GM23248 (cell line): ENCODE measurements at places on chromosomes 16 and 17. TPM values are rescaled to one million over a fixed set of nuclear protein-coding genes. Genes with fewer than 3 reads are reported as not detected.

DNA sequence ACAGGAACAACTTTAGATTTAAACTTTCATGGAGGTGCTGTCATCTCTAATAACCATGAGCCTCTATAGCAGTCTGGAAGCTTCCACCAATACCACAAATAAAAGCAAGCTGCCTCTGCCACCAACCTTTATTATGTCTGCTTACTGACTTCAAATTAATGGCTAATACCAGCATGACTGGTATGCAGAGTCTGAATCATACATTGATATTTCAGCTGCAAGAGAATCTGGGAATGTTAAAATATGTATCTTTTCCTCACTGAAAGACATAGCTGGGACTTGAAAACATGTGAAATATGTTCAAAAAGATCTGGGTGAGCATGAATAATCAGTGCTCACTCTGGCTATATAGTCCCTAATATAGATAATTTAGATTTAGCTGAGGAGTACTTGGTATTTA is 488.6 kb downstream of the CDH8 start:
- H3K4me3 ChIP-seq: no peak overlapping the region
- no peaks in the 10 kb centered on the region for H3K36me3 ChIP-seq
- DNase-seq: no peak
- no peak overlapping the region for H3K27ac ChIP-seq
- no peaks in the 10 kb centered on the region for H3K27me3 ChIP-seq

The ACSM2A gene
- total RNA-seq: not detected in 2 replicates

DNA sequence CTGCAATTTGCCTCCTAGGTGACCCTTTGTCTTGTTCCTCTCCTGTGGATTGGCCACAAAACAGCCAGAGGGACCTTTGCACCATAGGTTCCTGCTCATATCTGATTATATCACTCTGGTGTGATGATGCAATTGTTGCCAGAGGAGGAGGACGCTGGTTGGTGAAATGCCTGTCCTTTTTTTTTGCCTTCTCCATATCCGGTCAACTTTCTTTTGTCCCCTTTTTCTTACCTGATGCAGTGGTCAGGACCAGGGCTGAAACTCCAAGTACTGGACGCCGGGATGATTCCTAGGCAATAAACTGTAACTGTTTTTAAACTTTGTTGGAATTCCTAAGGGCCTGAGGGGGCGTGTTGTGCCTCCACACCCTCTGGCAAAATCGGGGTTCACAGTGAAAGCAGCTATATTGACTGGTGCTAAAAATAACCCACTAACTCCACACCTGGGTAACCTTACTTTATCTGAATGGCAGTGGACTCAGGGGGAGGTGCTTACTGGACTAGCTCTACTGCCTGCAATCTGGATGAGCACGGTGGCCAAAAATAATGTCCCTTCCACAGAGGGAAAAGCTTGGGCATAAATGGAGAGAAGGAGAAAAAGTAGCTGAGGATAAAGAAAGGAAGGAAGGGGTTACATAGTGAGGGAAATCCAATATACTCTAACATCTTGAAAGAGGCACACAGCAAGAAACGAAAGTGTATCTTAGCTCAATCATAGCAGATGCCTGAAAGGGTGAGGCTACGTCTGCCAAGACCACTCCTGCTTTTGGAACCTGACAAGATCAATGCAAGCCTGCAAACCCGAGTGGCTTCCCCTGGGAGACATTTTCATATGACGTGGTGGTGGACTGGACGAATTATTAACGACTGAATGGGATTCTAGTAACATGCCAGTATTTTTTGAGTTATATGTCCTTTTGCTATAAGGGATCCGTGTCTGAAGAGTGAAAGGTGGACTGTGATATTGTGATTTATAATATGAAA is 28.4 kb upstream of the ZNF423 start:
- no peak overlapping the region for H3K4me3 ChIP-seq
- H3K36me3 ChIP-seq: no peaks in the 10 kb centered on the region
- peak; percentile 14 for DNase-seq
- no peaks in the 10 kb centered on the region; the same call in none of the 2 replicates for H3K27me3 ChIP-seq
- no peak overlapping the region for H3K27ac ChIP-seq

DNA sequence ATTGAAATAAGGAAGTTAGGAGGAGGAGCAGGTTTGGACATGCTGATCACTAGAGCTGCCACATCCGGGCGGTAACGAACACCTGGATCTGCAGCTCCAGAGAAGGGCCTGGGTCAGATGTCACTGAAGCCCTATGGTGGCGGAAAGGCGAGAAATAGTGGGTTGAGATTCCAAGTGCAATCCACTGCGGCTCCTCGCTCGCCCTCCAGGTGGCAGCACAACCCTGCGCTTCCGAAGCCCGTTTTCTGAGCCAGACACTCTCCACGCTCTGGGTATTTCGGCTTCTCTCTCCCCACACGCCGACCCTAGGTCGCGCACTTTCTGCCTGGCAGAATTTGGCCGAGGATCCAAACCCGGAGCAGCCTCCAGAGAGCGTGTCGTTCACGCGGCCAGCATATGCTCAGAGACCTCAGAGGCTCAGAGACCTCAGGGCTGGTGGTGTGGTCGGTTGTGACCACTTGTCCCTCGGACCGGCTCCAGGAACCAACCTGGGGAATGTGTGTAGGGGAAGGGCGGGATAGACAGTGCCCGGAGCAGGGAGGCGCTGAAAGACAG is 922 bp upstream of the SLC2A4 start:
- peak; percentile 89 for DNase-seq
- peak overlapping the region; percentile 70 for H3K4me3 ChIP-seq
- no peaks in the 10 kb centered on the region for H3K4me1 ChIP-seq
- no peaks in the 10 kb centered on the region for H3K36me3 ChIP-seq

- DNase-seq: no peak
- 0 out of 2 replicates have a peak, but pooled peaks cover 4% of the 10 kb centered on the region for H3K4me1 ChIP-seq
- H3K27me3 ChIP-seq: no peaks in the 10 kb centered on the region
- H3K27ac ChIP-seq: no peak overlapping the region
- H3K36me3 ChIP-seq: no peaks in the 10 kb centered on the region
Measured at GRCh38 chr17:16569358-16569712, 331 bp upstream of the ZNF287 start.

The PABPN1L gene
- not detected in 2 replicates for total RNA-seq

DNA sequence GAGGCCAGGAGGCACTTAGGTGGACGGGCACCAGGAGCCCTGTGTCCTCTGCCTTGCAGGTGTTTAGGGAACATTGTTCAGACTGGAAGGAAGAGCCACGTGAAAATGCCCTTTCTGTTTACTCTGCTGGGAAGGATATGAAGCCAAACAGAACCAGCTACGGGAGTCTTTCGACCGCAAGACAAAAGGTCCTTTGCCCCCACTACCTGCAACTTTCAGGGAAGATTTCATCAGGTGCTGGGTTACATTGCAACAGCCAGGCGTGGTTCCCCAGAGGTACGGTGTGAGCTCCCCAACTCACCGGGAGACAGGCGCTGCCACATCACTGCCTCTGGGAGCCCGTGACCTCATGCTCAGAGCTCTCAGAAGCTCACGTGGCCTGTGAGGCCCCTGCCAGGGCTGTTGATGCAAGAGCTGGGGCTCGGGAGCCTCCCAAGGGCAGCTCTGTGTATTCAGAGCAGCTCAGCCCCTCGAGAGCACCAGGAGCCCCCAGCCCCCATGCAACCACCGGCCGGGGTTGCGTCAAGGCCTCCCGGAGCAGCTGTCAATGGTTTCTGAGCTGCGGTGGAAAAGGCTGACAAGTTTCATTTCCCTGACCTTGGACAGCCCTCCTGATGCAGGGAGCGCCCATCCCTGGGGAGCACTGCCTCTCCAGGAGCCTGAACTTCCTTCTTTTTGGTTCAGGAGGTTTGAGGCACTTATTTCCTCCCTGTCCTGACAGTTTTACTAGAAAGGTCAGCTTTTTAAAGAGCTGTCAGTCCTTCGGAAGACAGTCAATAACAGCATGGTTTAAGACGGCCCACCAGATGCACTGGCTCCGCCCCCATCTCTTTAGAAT is 42.1 kb downstream of the TBC1D16 start:
- H3K36me3 ChIP-seq: no peaks in the 10 kb centered on the region
- H3K27me3 ChIP-seq: no peaks in the 10 kb centered on the region
- H3K4me1 ChIP-seq: peaks cover 19% of the 10 kb centered on the region
- H3K4me3 ChIP-seq: peak overlapping the region; percentile 47

The TVP23B gene
- total RNA-seq: 55.0 and 80.7 TPM in 2 replicates

The CCDC78 gene
- 1.0 and 9.5 TPM in 2 replicates for total RNA-seq

The PYY gene
- not detected in 2 replicates for total RNA-seq

DNA sequence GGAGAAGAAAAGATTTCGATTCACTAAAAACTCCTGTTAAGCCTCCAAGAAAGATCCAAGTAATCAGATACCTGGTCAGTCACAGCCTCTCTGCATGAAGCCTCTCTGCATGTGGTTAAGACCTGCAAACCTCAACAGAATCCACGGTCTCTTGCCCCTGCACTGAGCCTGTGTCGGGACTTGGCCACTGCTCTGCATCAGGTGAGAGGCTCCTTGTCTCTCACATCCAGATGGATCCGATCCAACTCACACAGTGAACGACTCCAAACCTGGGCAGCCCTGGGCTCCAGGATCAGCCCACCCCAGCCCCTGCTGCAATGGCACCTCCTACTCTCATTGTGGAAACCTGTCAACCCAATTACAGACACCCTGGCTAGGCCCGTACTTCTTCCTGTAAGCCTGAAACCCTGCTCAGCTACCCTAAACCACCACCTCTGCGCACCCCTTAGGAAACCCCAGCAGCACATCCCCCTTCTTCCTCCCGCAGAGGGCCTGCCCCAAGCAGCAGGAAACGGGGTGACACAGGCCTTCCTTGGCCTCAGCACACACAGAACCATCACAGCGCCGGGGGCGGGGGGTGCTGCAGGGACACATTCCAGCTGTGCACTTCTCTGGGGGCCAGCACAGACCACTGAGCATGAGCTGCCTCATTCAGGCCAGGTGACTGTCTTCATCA is 129.5 kb downstream of the ANKRD11 start:
- peaks cover 34% of the 10 kb centered on the region for H3K4me1 ChIP-seq
- no peaks in the 10 kb centered on the region for H3K27me3 ChIP-seq

GRCh38 chr17:21029036-21029435 is 13.8 kb downstream of the USP22 start:
- H3K4me1 ChIP-seq: peaks cover 31% of the 10 kb centered on the region
- DNase-seq: peak; percentile 97
- H3K36me3 ChIP-seq: peaks cover 24% of the 10 kb centered on the region

- H3K27ac ChIP-seq: no peak overlapping the region
- DNase-seq: no peak
- no peak overlapping the region for H3K4me3 ChIP-seq
- H3K27me3 ChIP-seq: peaks cover 11% of the 10 kb centered on the region
Measured at GRCh38 chr16:57957673-57958392, 13.1 kb downstream of the CNGB1 start.

GRCh38 chr17:58285422-58285810 is 4.7 kb upstream of the MPO start:
- peak; percentile 51 for DNase-seq
- H3K36me3 ChIP-seq: no peaks in the 10 kb centered on the region
- H3K27me3 ChIP-seq: peaks cover 7% of the 10 kb centered on the region
- H3K27ac ChIP-seq: no peak overlapping the region
- no peak overlapping the region for H3K4me3 ChIP-seq

The TMEM238L gene
- total RNA-seq: not detected in 2 replicates

GRCh38 chr17:55774846-55775271 is 24.0 kb downstream of the PCTP start:
- no peak for DNase-seq
- H3K4me3 ChIP-seq: no peak overlapping the region
- no peak overlapping the region for H3K27ac ChIP-seq
- peaks cover 17% of the 10 kb centered on the region; the same call in 1 of the 2 replicates for H3K36me3 ChIP-seq
- no peaks in the 10 kb centered on the region for H3K27me3 ChIP-seq

DNA sequence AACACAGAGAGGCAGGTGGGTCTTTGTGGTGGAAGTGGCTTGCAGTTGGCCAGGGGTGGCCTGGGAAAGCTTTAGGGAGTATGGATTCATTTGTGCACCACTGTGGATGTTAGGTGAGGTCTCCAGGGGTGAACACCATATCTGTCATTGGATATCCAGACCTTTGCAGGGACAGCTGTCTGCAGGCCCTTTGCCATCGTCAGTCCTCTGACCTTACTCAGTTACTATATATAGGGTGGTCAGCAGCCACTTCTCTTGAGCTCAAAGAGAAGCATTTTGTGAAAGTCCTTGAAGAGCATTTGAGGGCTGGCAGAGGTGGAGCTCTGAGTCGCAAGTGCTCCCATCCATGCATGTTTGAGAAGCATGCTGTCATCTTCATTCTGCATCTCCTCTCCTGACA is 40.4 kb downstream of the TMEM11 start:
- H3K4me1 ChIP-seq: 0 out of 2 replicates have a peak, but pooled peaks cover 6% of the 10 kb centered on the region
- no peak overlapping the region for H3K4me3 ChIP-seq
- no peaks in the 10 kb centered on the region for H3K27me3 ChIP-seq

DNA sequence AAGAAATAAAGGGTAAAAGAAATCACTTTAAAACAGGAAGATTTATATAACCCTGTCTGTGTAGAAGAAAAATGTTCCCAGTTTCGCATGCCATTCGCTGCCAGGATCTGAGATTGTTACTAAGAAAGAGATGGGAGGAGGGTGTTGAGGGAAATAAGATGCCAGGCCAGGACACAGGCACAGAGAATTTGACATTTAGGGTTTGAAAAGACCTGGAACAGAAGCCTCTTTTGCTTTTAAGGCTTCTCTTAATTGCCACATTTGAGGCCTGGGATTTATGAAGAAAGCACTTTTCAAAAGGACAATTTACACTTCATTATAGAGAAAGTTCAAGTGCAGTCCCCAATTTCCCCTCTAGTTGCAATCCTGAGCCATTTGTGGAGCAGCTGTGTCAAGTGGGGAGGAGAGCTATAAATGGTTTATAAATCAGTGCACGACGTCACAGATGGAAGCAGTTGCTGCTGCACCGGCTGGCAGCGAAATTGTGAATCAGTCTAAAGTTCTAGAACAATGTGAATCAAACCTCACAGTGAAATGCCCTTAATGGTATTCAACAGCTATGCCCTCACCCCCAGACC is 26.5 kb upstream of the C16orf87 start:
- no peaks in the 10 kb centered on the region for H3K36me3 ChIP-seq
- DNase-seq: peak; percentile 85

The CCR7 gene
- not detected in 2 replicates for total RNA-seq

The SARM1 gene
- total RNA-seq: 16.9 and 24.2 TPM in 2 replicates

- H3K4me3 ChIP-seq: no peak overlapping the region
- no peak overlapping the region for H3K27ac ChIP-seq
- no peaks in the 10 kb centered on the region for H3K36me3 ChIP-seq
Measured at GRCh38 chr16:10003486-10003885, 178.7 kb downstream of the GRIN2A start.

- H3K27me3 ChIP-seq: no peaks in the 10 kb centered on the region
- H3K4me1 ChIP-seq: no peaks in the 10 kb centered on the region
- no peak overlapping the region for H3K27ac ChIP-seq
Measured at GRCh38 chr17:19656851-19657581, 8.5 kb downstream of the ALDH3A2 start.

The GP1BA gene
- not detected in 2 replicates for total RNA-seq
